Spleen (tissue), 13 donors: ENCODE measurements at places on chromosomes 1 and 21.

DNA sequence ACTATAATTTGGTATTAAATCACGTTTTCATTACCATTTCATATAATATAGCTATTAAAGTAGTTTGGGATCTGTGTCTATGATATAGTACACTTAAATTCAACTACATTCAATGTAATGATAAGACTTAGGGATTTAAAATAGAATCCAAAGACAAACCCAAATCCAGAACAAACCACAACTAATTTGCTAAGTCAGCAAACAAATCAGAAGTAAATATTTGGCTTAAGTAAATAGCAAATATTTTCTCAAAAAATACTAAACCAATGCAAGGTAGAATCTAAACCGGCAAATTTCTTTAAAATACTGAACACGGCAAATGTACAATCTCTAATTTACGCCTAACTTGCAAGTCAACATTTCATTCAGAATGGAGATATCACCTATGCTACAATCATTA, 16.8 kb downstream of the YY1AP1 start:
- no peak for DNase-seq

GRCh38 chr1:232995189-232995588, 44.8 kb downstream of the NTPCR start:
- DNase-seq = no peak

DNA sequence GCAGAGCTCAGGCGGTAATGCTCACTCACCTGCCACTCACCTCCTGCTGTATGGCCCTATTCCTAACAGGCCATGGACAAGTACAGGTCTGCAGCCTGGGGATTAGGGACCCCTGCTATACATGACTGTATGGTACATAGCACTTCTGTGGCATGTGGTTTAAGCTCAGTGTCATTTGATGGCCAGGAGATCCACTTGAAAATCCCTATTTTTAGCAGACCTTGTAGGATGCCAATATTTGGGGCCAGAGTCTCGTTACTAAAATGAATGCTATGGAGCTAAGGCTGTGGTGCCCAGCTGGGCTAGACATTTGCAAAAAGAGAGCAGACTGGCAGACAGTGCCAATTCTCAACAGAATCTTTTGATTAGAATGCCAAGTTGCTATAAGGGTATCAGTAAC, 1.7 kb upstream of the ANGPTL7 start:
- DNase-seq = no peak

- DNase-seq = no peak
Measured at GRCh38 chr21:39737376-39738000, 7.5 kb upstream of the IGSF5 start.

DNA sequence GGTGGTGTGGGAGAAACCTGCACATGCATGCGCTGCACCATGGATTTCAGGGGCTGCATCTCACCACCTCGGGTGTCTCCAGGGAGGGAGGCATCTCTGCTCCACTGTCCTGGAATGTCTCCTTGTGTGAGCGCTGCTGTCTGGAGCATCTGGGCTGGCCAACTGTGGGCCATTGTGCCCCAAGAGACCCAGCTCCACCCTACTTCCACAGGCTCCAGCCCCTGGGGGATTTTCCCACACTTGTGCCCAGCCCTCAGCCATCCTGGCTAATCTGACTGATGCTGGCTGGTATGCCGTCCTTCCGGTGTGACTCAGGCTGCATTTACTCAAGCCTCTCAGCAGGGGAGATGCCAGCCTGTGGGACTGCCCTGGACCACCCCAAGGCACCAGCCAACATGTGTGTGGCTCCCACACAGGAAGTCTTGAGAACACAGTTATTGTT, 62.0 kb downstream of the TRIM11 start:
- peak; percentile 66 for DNase-seq

DNA sequence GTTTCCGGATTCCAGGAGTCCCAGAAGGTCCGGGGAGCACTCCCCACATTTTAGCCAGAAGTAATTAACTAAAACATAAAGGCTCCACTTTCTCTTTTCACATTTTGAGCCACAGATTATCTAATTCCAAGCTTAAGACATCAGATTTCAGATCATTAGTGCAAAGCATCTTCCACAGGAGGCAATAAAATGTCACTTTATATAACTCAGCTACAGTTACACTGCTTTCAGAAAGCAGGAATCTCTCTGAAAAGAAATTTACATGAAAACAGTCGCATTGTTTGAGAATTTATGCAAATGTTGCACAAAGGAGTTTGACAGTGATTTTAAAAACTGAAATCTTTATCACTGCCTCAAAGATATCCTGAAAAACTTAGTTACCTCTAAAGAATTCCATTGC, 99.7 kb downstream of the LMO4 start:
- DNase-seq = no peak

GRCh38 chr1:23007106-23007505, 8.5 kb downstream of the TEX46 start:
- DNase-seq = no peak

GRCh38 chr1:116661633-116662032, 5.9 kb downstream of the IGSF3 start:
- DNase-seq = no peak

GRCh38 chr21:39686646-39687468, 58.1 kb upstream of the IGSF5 start:
- no peak for DNase-seq

GRCh38 chr1:112702067-112702395, 4.9 kb downstream of the RHOC start:
- peak; percentile 33 for DNase-seq

GRCh38 chr1:168977618-168978017, 128.9 kb upstream of the ATP1B1 start:
- DNase-seq = no peak

- DNase-seq = no peak
Measured at GRCh38 chr1:104526158-104526795, 776.6 kb downstream of the AMY1C start.

DNA sequence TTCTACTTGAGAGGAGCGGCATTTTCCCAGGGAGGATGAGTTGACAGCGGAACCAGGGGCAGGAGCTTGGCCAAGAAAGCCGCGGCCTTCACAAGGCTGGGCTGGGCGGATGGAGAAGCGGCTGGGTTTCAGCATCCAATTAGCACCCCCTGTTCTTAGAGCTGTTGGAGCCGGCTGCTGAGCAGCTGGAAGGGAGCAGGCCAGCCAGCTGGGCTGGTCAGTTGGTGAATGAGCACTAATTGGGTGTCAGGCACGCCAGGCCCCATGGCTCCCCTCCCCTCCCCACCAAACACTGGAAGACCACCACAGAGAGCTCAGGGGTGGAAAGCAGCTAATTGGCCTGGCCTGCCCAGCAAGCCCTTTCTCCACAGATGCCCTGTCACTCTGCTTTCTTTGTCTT, 245.6 kb downstream of the RRAGC start:
- no peak for DNase-seq

- DNase-seq = no peak
Measured at GRCh38 chr1:88462488-88463261, 221.4 kb upstream of the PKN2 start.

DNA sequence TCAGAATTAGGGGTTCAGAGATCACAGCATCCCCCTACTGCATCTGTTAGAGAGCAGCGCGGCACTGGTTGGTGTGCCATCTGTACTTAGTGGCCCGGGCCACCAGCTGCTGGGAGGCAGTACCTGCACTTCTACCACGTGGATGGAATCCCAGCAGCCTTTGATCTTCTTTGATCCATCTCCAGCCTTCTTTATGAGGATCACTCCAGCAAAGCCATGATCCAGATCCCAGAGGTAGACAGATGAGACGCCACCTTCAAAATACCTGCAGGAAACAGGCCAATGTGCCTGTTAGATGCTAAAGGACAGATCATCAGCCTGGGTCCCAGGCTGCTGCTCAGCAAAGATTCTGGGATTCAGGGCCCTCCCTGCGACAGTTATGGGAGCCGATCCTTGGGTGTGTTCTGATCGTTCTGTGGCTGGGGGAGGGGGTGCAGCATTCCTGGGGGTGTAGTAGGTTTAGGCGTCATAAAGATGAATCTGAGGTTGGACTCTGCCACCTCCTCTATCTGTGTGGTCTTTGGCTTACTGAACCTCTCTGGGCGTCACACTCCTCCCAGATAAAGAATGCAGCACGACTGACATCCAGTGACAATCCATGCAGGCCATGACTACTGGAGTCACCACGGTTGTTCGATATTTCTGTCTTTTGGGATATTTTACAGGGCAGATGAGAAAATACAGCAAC, 45.3 kb downstream of the SLC66A1 start:
- DNase-seq = no peak

DNA sequence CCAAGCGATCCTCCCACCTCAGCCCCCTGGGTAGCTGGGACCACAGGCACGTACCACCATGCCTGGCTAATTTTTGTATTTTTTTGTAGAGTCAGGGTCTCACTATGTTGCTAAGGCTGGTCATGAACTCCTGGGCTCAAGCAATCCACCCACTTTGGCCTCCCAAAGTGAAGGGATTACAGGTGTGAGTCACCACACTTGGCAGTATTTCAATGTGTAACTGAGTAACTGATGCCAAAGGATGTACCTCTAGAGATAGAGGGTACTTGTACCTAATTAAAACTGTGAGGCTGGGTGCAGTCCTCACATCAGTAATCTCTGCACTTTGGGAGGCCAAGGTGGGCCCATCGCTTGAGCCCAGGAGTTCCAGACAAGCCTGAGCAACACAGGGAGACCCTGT, 258.7 kb upstream of the DMRTA2 start:
- DNase-seq = no peak

GRCh38 chr1:36516372-36517010, 33.8 kb upstream of the CSF3R start:
- DNase-seq = peak; percentile 90

- peak; percentile 67 for DNase-seq
Measured at GRCh38 chr1:2210084-2210653, 15.6 kb upstream of the FAAP20 start.

DNA sequence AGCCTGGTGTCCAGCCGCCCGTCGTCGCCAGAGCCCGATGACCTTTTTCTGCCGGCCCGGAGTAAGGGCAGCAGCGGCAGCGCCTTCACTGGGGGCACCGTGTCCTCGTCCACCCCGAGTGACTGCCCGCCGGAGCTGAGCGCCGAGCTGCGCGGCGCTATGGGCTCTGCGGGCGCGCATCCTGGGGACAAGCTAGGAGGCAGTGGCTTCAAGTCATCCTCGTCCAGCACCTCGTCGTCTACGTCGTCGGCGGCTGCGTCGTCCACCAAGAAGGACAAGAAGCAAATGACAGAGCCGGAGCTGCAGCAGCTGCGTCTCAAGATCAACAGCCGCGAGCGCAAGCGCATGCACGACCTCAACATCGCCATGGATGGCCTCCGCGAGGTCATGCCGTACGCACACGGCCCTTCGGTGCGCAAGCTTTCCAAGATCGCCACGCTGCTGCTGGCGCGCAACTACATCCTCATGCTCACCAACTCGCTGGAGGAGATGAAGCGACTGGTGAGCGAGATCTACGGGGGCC, 1.2 kb downstream of the OLIG2 start:
- no peak for DNase-seq

GRCh38 chr21:33856893-33857527, 58.6 kb downstream of the ATP5PO start:
- DNase-seq = no peak

DNA sequence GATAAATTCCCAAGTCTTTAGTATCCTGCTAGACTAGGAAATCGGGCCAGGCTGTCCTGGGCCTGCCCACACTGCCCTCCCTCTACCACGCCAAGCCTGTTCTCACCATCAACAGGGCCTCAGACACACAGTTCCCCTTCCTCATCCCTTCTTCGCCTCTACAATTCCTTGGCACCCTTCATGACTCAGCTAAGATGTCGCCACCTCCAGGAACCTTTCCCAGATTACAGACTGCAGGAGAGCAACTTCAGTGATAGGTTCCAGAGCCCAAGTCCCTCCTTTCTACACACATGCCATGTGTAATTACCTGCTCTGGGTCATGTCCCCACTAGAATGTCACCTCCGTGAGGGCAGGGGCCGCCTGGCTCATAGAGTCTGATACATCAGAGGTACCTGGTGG, 3.3 kb downstream of the RIMS3 start:
- DNase-seq = no peak

- DNase-seq = no peak
Measured at GRCh38 chr1:174407665-174408064, 40.1 kb upstream of the GPR52 start.

DNA sequence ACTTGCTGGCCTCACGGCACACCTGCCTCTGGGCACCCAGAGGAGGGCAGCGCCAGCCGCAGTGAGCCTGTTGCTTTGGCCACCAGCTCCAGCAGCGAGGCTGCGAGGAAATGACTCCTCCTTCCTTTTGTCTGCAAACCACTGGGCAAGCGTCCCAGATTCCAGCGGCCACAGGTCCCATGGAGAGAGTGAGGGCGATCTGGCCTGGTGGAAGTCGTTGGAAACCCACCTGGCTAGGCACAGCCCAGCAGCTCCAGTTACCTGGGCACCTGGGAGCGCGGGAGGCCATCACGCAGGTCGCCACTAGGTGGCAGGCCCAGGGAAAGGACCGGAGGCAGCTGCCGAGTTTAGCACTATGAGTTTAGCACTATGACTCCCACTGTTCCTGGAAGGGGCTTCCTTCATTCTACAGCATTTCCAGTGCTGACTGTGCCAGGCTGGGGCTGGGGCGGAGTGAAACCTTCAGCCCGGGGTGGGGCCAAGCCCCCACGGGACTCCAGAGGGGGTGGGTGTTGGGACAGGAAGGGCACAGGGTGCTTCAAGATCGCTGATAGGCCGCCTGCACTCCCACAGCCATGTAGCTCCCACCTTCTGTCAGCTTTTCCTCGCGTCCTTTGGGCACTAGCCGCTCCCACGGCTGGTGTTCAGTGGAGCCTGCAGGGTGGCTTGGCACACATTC, 1.1 kb upstream of the ESPN start:
- DNase-seq = peak; percentile 87

GRCh38 chr1:212600071-212600915, 8.3 kb upstream of the ATF3 start:
- DNase-seq = no peak

DNA sequence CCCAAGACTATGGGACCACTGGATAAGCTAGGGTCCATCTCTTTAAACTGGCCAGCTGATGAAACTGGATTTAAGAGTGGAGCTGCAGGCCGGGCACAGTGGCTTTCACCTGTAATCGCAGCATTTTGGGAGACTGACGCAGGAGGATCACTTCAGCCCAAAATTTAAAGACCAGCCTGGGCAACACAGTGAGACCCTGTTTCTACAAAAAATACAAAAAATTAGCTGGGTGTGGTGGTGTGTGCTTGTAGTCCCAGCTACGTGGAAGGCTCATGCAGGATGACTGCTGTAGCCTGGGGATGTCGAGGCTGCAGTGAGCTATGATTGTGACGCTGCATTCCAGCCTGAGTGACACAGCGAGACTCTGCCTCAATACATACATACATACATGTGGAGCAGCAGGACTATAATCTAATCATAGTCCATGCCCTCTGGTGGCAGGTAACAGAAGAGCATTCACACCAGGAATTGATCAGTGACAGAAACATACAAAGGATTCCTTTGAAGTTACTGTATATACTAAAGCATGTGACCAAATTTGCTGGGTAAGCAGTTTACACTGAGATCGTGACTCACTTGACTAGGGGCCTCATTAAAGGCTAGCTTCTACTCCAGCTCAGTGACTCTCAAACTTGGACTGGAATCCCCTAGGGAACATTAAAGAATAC, 101.5 kb upstream of the SLFNL1 start:
- no peak for DNase-seq

- no peak for DNase-seq
Measured at GRCh38 chr1:240646571-240647240, 34.8 kb upstream of the GREM2 start.
